ENCODE measurements at places on chromosomes 1 and 21. TPM values are rescaled to one million over a fixed set of nuclear protein-coding genes. Genes with fewer than 3 reads are reported as not detected.

The SYT14 gene
- total RNA-seq: not detected

The F3 gene
- 418 TPM for total RNA-seq

The RAD54L gene
- total RNA-seq: not detected

The CD247 gene
- 2.1 TPM for total RNA-seq

The CELA3A gene
- total RNA-seq: 4.1 TPM

The EDN2 gene
- total RNA-seq: not detected

The CYP4A11 gene
- total RNA-seq: not detected

The C1QTNF12 gene
- total RNA-seq: 2.9 TPM

The BARHL2 gene
- not detected for total RNA-seq

The LMOD1 gene
- total RNA-seq: 26.5 TPM

The PLA2G2C gene
- 0.74 TPM for total RNA-seq
